ENCODE measurements at places on chromosomes 5 and 9.

DNA sequence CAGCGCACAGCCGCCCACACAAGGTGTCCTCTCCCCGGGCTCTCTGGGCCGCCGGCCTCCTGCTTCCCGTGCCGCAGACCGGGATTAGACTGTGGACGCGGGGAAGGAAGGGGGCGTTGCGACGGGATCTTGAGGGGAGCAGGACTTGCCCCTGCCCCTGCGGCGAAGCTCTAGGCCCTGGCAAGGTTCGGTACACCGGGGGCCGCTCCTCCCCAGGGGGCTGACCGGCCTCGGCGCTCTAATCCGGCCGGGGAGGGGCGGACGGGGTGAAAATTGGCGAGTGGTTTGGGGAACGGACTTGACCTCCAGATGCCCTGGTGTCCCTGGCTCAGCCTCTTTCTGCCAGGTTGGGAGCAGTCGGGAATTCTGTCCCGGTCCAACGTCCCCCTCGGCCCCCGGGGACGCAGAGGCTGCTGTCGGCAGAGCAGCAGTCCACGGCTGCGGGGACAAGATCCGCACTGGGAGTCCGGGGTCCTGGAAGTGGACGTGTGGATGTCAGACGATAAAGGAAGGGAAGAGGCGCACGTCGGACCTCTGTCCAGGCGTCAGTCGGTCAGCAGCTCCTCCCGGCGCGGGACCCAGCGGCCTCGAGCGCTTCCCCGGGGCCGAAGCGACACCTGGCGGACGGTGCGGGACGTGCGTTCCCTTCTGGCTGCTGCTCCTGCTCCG, 1.9 kb upstream of the CNTFR start:
- DNase-seq, result peak; percentile 60

DNA sequence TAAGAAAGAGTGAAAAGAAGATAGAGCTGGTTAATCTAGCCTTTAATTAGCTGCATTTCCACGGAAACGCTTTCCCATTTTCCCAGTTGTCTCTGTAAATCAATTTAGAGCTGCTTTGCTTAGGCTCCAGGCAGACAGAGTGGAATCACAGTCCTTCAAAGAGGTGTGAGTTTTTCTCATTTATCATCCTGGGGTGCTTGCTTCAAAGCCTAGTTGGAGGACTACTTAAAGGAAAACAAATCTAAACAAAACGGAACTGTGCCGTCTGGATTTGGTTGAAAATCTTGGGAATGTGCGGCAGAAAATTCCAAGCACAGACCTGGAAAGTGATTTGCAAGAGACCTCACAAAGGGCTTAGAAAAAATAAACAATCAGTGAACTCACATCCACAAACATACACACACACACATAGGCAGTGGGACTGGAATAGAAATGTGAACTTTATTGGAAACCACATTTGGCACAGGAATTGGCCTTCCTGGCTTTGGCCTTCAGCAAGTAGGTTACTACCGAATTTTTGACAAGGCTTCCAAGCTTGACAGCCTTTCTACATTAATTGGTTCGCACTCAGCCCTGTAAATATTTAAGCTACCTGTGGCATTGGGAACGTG, 235.2 kb upstream of the SLC24A2 start:
- DNase-seq, result no peak

DNA sequence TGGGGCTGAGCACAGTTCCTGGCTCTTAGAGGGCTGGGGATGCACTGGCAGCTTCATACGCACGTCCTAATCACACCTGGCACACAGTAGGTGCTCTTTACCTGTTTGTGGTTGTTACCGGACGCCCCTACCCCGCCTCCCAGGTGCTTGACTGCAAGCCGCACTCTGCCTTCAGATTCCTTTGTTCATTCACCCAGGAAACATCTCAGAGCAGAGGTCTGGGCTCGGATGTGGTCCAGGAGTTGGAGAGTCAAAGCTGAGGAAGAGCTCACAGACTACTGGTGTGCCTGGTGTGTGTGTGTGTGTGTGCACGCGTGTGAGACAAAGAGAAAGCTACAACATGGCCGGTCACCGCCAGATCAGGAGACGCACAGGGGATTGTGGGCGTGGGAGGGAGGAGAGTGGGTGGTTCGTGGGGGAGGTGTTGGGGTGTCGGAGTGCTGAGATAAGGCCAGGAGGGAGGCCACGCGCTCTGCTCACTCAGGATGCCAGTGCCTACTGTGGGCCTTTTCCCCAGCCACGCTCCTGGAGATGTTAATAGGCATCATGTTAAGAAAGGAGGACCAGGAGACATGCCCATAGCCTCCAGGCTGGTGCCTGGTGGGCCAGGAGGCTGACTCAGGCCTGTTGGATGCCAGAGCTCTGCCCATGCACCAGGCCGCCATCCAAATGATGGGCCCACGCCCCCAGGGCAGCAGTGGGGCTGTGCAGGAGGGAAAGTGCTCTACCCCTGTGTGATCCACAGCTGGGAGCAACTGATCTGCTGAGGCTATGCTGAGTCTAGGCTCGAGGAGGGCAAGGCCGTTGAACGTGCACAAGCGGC, 39.9 kb downstream of the CRB2 start:
- no peak for DNase-seq

DNA sequence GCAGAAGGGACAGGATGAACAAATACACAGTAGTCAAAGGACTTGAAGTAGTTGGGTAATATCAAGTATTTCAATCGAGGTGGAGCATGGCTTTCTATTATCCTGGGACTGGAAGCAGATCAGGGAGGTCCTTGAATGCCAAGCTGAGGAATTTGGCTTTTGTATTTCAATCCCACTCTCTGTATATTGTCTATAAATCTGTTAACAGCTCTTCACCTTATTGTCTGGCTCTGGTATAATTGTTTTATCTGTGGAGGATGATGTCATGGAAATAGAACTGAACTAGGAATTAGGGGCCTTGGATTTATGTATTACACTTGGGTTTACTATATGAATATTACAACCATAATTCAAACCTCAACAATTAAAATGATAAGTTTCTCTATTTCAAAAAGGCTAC, 6.3 kb upstream of the ADAMTSL1 start:
- no peak for DNase-seq

DNA sequence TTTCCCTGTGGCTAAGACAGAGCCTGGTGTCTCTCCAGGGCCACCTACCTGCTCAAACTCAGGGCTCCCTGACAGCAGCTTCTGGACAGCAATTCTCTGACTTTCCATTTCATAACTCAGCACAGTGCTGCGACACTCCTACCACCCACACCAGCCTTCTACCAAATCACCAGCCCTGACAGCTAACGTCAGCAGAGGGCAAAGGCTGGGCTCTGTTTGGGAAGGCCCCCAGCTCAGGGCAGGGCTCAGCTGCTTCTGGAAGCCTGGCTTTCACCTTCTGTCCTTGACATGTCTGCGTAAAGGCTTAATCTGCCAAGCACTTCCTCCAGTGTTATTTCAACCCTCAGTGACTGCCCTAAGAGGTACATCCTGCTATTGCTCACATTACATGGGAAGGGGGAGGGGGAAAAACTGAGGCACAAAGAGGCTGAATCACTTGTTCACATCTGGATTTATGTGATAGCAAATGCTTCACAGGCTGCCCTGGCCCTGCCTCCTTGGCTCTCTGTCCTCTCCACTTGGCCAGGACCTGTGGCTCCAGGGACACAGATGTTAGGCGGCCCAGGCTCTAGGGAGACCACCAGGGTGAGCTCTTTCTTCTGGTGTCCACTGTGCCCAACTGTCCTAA, 102.5 kb upstream of the PANK3 start:
- DNase-seq, result peak; percentile 55

DNA sequence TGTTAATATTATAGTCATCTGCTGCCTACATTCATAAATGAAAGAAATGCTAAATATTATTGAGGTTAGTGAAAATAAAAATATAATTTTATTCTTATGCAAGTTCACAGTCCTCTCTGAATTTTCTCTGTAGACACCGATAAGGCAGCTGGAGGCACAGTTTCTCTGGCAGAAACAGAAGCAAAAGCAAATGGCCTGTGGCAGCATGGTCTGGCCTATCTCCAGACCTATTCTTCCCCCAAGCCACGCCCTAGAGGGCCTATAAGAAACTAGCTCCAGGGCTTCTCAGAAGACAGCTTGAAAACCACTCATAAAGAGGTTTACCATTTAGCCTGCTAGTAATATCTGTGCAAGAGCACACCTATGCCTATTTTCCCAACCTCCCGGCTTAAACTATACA, 28.4 kb downstream of the MRPS27 start:
- DNase-seq, result no peak

GRCh38 chr5:1419476-1420210, 25.6 kb downstream of the SLC6A3 start:
- DNase-seq, result no peak

GRCh38 chr5:89580976-89581375, 698.0 kb upstream of the MEF2C start:
- no peak for DNase-seq
